ENCODE measurements at places on chromosomes 1 and 21. TPM values are rescaled to one million over a fixed set of nuclear protein-coding genes. Genes with fewer than 3 reads are reported as not detected.

The RNU1-1 gene
- under 0.01 TPM for total RNA-seq

The AK5 gene
- total RNA-seq: 0.74 TPM

GRCh38 chr1:226149806-226150205 is 36.7 kb downstream of the ACBD3 start:
- H3K4me1 ChIP-seq: no peaks in the 10 kb centered on the region
- no peaks in the 10 kb centered on the region for H3K27me3 ChIP-seq
- H3K36me3 ChIP-seq: peaks cover 22% of the 10 kb centered on the region
- H3K27ac ChIP-seq: no peak overlapping the region
- H3K4me3 ChIP-seq: no peak overlapping the region

The SPRR2A gene
- not detected for total RNA-seq

The CDA gene
- 3.0 TPM for total RNA-seq

DNA sequence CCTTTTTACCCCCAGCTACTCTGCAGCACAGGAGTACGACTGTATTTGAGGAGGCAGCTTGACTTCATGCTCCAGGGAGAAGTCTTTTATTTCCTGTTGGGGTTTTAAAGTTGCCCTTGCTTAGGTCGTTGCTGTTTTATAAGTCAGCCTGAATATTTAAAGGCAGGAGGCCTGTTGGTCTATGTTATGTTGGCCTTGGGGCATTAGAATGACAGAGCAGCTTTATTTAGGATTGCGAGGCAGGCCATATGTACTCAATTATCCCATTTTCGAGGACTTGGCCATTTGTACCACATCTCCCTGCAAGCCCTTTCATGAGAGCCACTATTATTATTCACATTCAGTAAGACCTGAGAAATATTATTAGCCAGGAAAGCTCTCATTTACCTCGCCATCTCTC is 47.0 kb downstream of the KIF26B start:
- no peak overlapping the region for H3K4me3 ChIP-seq
- H3K36me3 ChIP-seq: no peaks in the 10 kb centered on the region
- H3K27me3 ChIP-seq: no peaks in the 10 kb centered on the region
- no peak overlapping the region for H3K27ac ChIP-seq
- no peak for DNase-seq

- no peak overlapping the region for H3K27ac ChIP-seq
- DNase-seq: no peak
- peaks cover 4% of the 10 kb centered on the region for H3K4me1 ChIP-seq
- H3K4me3 ChIP-seq: no peak overlapping the region
- H3K36me3 ChIP-seq: no peaks in the 10 kb centered on the region
Measured at GRCh38 chr1:52681136-52681535, 17.0 kb downstream of the COA7 start.

GRCh38 chr1:60102267-60103061 is 28.9 kb upstream of the C1orf87 start:
- no peak overlapping the region for H3K27ac ChIP-seq
- H3K4me3 ChIP-seq: no peak overlapping the region
- H3K4me1 ChIP-seq: no peaks in the 10 kb centered on the region
- DNase-seq: no peak
- no peaks in the 10 kb centered on the region for H3K27me3 ChIP-seq

DNA sequence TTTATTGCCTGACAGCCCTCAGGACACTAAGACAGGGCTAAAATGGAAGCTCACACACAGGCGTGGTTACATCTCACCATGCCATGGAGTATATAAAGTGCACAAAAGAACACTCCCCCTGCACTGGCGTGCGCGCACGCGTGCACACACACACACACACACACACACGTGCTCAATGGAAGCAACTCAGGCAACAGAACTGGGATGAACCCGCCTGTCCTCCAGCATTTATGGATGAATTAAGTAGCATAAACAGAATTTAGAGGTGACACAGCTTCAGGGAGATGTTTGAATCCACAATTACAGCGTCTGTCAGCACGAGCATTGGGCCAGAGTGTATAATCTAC is 146.5 kb upstream of the COA6 start:
- no peaks in the 10 kb centered on the region for H3K36me3 ChIP-seq
- DNase-seq: no peak
- H3K27ac ChIP-seq: no peak overlapping the region

DNA sequence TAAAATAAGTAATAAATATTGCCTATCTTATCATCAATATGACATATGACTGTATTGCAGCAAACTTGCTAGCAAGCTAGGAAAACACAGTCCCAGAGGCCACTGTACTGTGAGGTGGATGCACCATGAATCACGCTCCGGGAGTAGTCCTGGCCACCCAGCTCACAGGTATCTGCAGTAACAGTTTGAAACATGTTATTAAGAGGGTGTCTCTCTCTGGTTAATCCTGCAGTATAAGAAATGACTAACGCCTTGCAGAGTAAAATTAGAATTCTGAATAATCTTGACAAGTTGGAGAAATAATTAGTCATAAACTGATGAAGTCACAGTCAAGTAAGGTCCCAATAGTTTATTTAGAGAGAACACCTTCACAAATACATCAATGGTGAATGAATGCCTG is 34.0 kb upstream of the DPT start:
- no peak overlapping the region for H3K4me3 ChIP-seq
- H3K27me3 ChIP-seq: no peaks in the 10 kb centered on the region
- no peak for DNase-seq
- H3K4me1 ChIP-seq: no peaks in the 10 kb centered on the region
- no peak overlapping the region for H3K27ac ChIP-seq

The STYXL2 gene
- not detected for total RNA-seq

The ATP5PO gene
- 37.7 TPM for total RNA-seq

DNA sequence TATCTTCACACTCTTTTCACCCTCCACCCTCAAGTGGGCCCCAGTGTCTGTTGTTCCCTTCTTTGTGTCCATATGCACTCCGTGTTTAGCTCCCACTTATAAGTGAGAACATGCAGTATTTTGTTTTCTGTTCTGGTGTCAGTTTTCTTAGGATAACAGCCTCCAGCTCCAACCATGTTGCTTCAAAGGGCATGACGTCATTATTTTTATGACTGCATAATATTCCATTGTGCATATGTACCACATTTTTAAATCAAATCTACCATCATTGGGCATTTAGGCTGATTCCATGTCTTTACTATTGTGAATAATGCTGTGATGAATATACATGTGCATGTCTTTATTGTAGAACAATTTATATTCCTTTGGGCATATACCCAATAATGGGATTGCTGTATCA is 140.3 kb downstream of the LYPLAL1 start:
- peaks cover 4% of the 10 kb centered on the region for H3K4me1 ChIP-seq
- no peaks in the 10 kb centered on the region for H3K36me3 ChIP-seq
- H3K27me3 ChIP-seq: no peaks in the 10 kb centered on the region
- no peak overlapping the region for H3K27ac ChIP-seq
- H3K4me3 ChIP-seq: no peak overlapping the region
- DNase-seq: no peak

All from upper lobe of left lung (tissue), 6 donors.